ENCODE measurements at places on chromosomes 7 and 10.

- DNase-seq: no peak
These were observed 10.8 kb upstream of the HOXA2 start for GRCh38 chr7:27112955-27113949.

DNA sequence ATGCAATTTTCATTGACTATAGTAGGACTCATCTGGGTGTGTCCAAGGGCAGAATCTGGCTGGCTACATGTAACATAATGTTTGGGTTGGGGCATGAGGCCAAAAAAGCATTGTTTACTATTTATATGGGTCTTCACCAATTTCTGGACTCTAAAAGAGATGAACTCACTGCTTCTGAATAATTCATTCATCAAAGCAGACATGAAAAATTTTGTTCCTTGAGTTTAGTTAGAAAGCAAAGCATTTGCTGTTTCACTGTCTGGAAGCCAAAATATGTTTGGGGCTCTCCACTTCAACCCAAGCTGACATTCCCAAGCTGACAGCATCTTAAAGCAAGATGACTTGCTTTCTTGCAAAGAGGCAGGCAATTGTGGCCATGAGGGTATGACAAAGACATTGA lies 670.6 kb downstream of the SUGCT start:
- DNase-seq: no peak

GRCh38 chr7:2775785-2776184 lies 68.3 kb downstream of the GNA12 start:
- no peak for DNase-seq

GRCh38 chr7:136925556-136925955 lies 57.1 kb downstream of the CHRM2 start:
- no peak for DNase-seq

DNA sequence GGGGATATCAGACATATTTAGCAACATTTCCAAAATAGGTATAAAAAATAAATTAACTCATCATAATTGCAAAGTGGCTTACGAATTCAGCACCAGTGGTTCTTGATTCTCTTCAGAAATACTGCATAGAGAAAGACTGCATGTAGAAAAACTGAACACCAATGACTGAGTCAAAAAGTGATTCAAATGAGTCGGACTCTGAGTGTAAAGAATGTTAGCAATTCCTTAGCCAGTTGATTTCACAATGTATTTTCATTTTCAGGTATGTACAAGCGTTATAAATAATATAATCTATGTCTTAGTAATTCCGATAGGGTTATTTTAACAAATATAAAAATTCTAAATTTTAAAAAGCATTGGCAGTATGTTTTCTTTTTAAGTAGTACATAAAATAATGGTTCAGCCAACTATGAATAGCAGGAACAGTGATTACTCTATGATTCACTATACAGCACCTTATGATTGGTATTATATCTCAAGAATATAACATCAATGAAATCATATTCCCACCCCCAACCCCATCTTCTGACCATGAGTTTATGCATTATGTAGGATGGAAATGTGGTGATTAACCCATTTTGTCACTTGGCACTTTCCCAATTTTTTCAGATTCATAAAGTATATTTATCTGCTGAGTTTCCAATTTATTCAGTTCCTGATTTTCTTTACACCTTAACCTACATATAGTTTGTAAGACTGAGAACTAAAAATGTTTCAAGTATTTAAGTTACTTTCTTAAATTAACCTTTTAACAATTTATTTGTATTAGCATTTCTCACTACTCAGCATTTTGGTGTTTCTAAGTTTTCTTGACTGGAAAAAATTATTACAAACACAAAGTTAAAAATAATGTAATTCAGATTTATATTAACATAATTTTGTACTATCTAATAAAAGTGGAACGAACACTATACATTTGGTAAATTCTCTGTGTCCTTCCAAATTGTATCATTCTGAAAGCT lies 33.9 kb downstream of the DNAJC1 start:
- no peak for DNase-seq

GRCh38 chr10:78614267-78614666 lies 454.5 kb upstream of the ZMIZ1 start:
- no peak for DNase-seq

DNA sequence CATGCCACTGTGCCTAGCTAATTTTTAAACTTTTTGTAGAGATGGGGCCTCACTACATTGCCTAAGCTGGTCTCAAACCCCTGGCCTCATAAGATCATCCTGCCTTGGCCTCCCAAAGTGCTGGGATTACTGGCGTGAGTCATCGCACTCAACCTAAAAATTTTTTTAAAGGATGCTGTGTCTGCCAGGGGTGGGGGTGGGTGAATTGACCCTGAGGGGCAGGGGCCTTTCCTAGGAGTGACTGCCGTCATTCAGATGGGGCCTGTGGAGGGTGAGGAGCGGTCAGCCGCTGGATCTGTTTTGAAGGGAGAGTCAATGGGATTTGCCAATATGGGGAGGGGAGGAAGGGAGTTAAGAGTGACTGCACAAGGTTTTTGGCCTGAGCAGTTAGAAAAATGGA lies 89.4 kb downstream of the C10orf105 start:
- no peak for DNase-seq

- DNase-seq: no peak
These were observed 31.1 kb upstream of the ABCA13 start for GRCh38 chr7:48140001-48140681.

DNA sequence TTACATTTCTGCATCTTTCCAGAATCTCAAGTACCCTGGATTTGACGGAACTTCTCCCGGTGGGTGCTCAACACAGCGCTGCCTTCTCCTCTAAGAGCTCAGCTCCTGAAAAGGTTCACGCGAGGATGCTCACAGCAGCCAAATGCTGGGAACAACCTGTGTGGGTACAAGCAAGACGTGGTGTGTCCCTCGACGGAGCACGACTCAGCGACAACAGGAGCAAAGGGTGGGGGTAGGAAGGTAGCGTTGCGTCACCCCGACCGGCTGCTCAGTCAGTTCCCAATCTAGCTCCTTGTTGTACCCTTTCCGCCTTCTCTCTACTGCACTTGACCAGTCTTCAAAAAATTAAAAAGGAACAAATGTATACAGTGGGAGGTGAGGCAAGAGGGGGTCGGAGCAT lies 117.3 kb downstream of the PTPRN2 start:
- DNase-seq: no peak

DNA sequence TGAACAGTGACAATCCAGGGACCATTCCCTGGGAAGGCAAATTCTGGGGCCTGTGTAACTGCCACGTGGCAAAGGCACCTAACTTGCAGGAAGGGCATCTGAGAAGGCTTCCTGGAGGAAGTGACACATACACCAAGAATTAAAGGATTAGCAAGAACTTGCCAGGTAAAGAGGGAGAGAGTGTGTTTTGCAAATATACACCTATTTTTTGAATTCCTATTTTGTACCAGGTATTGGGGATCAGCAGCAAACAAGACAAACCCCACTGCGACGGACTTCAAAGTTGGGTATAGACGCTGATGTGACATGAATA lies 206.5 kb upstream of the ZMIZ1 start:
- DNase-seq: no peak

- no peak for DNase-seq
These were observed 20.4 kb downstream of the PRKAG2 start for GRCh38 chr7:151856516-151856915.

DNA sequence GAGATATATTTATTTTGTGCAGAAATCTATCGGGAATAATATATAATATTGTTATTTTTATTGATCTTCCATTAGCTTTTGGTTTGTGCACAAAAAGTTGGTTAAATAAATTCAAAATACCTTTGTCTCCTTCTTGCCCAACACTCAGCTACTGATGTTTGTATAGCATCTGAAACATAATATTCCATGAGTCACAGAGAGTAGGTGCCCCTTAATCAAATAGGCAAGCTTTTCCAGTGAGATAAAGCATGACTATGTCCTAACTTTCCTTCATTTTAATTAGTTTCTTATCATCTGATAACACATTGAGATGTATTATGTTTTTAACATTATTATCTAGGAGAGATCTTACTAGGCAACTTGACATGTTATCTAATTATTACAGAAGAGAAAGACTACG lies 432.2 kb downstream of the KIF20B start:
- DNase-seq: no peak

- DNase-seq: no peak
These were observed 46.6 kb downstream of the HERPUD2 start for GRCh38 chr7:35648367-35648766.

GRCh38 chr10:89867964-89868363 lies 166.6 kb downstream of the KIF20B start:
- DNase-seq: no peak

DNA sequence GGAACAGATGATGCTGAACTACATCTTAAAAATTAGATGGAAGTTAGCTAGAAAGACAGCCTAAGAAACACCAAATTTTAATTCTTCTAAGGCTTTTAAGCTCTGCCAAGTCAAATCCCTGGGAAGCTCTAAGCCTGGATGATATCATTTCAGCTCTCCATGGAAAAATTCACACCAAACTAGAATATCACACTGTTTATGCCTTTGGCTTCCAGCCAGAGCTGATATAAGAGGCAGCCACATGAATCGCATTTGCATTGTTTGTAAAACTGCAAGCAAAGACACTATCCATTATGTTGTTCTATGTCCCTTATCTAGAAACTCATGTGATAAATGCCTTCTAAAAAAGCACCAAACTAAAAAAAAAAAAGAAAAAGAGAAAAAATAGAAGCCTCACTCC lies 430.4 kb downstream of the GRID1 start:
- DNase-seq: no peak

GRCh38 chr7:100719523-100720278 lies 567 bp upstream of the EPO start:
- no peak for DNase-seq

DNA sequence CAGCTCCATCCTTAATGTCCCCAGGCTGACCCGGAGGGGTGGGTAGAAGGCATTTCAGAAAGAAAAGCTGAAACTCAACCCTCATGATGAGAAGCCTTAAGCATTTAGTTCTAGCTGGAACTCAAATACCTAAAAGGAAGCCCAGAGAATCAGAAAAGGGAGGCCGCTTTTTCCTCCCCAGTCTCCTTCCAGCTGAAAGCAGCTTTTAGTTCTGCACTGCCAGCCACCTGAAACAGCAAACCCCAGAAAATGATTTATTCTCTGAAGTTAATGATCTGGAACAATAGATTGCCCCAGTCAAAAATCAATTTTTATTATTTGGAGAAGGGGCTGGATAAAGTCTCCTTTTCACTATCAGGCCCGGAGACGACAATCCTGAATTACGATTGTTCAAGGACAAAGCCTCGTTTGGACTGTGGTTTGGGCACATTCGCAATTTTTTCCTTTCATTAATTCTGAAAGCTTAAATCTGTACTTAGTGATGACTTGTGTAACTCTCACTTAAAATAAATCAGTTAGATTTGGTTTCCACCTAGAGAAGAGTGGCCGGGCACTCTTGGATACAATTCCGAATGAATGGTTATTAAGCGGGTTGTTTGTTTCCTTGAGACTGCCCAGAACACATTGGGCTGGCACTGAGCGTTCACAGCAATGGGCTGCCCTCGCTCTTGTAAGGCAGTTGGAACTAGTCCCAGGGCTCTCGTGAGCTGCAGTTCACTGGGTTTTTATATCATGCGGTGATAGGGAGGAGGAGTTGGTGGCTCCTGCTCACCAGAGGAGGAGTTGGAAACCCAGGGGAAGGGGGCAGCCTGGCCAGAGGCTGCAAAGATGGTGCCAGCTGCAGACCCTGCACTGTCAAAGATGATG lies 262.2 kb downstream of the CCSER2 start:
- DNase-seq: no peak

DNA sequence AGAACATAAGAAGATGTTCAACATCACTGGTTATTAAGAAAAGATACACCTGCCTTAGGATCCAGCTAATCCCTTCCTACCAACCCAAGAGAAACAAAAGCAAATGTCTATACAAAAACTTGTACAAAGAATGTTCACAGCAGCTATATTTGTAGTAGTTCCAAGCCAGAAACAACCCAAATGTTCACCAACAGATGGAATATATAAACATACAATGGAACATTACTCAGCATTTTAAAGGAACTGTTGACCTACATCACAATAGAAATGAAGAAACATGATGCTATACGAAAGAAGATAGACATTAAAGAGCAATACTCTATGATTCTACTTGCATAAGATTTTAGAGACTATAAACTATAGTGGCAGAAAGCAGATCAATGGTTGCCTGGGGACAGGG lies 149.4 kb downstream of the ZNF438 start:
- DNase-seq: no peak

- DNase-seq: no peak
These were observed 670.3 kb upstream of the ZWINT start for GRCh38 chr10:57031346-57031745.

DNA sequence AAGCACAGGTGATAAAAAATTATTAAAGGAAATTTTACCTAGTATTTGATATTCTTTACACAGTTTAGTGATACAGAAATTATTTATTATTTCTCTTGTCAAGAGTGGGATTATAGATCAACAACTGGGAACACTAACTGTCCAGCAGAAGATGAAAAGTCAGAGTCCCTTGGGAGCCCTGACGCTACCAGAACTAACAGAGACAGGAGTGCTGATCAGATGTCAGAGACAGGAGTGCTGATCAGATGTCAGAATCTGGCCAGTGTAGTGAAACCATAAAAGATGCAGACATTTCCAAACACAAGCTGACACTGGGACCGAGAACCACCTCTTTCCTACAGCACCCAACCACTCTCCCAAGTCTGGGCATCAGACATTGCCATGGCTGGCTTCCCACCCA lies 828.2 kb downstream of the TNS3 start:
- DNase-seq: no peak

GRCh38 chr10:53166325-53166724 lies 393.7 kb upstream of the MBL2 start:
- DNase-seq: no peak

DNA sequence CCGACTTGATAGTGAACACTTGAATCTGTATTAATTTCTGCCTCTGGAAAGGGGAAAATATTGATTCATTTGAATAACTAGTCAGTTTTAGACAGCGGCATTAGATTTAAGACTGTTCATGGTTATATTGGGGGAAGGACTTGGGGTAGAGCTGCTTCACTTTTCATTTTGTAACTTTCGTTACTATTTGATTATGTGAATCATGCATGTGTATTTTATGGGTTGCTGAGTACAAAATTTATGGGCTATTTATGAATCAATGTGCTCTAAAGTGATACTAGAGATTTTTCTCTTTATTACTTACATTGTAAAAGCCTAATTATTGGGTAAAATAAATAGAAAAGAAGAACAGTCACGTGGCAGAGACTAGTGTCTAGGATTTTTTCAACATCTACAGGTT lies 4.9 kb downstream of the GLUD1 start:
- DNase-seq: no peak

- DNase-seq: no peak
These were observed 69.4 kb downstream of the MCMBP start for GRCh38 chr10:119803264-119803663.

- no peak for DNase-seq
These were observed 52.0 kb downstream of the FAS start for GRCh38 chr10:89042562-89042961.

DNA sequence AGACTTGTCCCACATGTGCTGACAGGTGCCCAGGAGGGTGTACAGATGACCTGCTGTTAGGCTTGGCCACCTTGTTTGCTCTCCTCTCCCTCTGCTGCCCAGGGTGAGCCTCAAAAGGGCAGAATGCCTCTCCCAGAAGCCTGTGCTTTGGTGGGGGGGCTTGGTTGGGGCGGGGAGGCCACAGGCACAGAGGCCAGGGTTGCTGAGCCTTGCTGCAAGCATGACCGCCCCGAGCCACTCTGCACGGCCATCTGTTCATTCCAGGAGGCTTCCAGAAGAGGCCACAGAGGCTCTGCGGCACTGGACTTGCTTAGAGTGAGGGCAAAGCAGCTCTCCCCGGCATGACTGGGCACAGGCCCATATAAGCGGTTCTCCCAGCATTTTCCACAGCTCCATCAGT lies 190.8 kb downstream of the GLRX3 start:
- DNase-seq: no peak

Data from activated naive CD4-positive, alpha-beta T cell treated with anti-CD3 and anti-CD28 coated beads, Interleukin-2, amount 50 U/mL, for 72 hours (primary cell).